ENCODE measurements at places on chromosomes 12 and 14.
A peak's percentile ranks its signal among the peaks of the same experiment; 100 is the strongest.

GRCh38 chr14:27557445-27557844, 959.6 kb upstream of the NOVA1 start:
- DNase-seq: no peak

- DNase-seq: no peak
Measured at GRCh38 chr12:88237954-88238353, 95.8 kb downstream of the TMTC3 start.

DNA sequence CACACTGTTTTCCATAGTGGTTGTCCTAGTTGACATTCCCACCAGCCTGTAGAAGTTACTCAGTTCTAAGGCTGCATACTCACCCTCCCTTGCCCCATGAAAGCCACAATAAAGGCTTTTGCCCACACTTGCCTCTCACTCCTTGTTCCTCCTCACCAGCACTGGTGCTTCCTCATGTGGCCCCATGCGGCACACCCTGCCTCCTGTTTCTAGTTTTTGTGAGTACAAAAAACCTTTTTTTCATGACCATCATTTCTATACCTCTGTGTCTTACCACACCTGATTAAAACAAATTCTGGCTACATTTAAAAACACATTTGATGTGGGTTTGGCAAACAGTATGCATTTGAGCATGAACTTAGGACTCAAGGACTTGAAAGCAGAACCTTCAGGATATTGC, 40.7 kb upstream of the RIN3 start:
- DNase-seq: no peak

GRCh38 chr12:70607107-70607506, 30.1 kb downstream of the PTPRB start:
- no peak for DNase-seq

- DNase-seq: no peak
Measured at GRCh38 chr12:109737631-109738030, 24.0 kb downstream of the FAM222A start.

- DNase-seq: no peak
Measured at GRCh38 chr12:8675591-8676036, 13.0 kb upstream of the MFAP5 start.

GRCh38 chr12:101439236-101439635, 31.7 kb upstream of the ARL1 start:
- no peak for DNase-seq

GRCh38 chr12:95440401-95440800, 33.6 kb upstream of the METAP2 start:
- DNase-seq: no peak

DNA sequence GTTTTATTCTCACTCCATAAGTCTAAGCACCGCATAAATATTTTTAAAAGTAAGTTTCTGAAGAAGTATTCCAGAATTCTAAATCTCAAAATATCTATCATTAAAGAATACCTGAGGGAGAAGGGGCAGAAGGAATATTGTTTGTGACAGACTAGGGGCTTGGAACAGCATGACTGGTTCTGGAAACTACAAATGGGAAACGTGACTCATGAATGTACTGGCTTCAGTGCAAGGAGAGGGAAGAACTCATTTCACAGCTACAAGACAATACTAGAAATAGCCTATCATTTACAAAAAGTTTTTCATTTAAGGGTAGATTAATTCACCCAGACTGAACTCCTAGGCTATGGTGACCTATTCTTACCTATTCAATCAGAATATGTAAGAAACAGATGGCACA, 121.3 kb downstream of the SLC25A21 start:
- no peak for DNase-seq

GRCh38 chr14:95494456-95494855, 22.0 kb downstream of the SYNE3 start:
- no peak for DNase-seq

- no peak for DNase-seq
Measured at GRCh38 chr12:89432396-89432795, 80.1 kb upstream of the DUSP6 start.

DNA sequence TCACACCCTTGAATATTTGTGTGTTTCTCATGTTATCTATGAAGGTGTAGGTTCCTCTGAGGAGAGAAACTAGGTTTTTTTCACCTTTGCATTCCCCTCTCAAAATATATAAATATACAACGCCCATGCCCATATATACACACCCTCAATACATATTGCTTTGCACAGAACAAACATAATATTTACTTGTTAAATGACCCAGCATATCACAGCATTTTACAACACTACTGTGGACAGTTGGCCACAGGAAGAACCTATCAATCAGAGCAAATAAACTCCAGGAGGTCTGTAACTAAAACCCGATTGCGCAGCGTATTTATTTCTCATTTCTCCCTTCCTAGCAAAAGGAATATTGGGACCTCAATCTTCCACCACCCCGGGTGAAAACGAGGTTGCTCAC, 196.0 kb downstream of the SLC5A8 start:
- no peak for DNase-seq

- DNase-seq: no peak
Measured at GRCh38 chr12:4213471-4213870, 60.1 kb upstream of the CCND2 start.

DNA sequence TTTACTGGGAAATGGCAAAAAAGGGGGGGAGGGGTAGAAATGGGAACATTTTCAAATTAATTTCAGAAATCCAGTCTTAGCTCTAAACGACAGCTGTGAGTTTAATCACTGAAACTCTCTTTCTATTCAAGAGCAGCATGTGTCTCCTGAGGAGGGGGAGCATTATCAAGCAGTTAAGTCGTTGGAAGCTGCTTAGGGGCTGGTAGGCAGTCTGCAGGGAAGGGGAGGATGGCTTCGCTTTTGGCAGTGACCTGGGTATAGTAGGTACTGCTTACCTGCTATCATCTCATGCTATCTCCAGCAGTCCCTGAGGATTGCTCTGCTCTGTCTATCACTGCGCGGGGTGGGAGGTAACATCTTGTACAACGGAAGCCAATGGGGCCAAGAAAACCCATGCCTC, 567.4 kb downstream of the NRXN3 start:
- no peak for DNase-seq

DNA sequence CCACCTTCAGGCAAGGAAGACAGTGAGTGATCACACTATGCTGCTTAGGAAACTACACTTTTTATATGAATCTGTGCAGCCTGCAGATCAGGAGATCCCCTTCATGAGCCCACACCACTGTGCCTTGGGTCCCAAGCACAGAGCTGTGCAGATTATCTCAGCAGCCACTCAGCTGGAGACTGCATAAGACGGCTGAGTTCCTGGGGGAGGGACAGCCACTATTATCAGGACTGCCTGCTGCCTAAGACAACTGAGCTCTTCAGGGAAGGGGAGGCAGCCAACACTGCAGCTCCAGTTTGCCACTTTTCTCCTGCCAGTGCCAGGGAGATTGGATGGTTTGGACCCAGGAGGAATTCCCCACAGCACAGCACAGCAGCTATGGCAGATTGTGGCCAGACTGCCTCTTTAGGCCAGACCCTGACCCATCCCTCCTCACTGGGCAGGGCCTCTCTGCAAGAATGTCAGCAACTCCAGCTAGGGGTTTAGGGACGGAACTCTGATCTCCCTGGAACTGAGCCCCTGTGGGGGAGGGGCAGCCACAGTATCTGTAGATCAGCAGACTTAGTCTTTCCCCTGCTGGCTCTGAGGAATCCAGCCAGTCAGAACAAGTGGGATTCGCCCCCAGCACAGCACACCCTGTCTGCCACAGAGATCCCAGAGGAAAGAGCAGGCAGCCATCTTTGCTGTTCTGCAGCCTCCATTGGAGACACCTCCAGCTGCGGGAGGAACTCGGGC, 141.3 kb downstream of the KLHL28 start:
- no peak for DNase-seq

DNA sequence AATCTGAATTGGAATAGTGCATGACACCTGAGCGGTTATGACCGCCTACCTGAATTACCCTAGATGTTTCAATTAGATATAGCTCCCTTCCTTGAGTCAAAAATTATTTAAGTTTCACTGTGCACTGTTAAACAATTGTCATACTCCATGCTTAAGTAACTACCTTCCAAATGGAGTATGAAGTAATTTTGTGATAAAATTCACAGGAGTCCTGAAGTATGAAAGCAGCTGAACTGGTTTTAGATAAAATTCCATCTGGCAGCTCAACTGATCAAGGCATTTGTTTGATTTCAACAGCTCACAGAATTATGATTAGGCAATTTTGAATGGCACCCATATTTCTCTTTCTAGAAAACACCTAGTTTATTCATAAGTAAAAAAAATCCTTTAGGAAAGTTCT, 19.5 kb downstream of the PRICKLE1 start:
- no peak for DNase-seq

GRCh38 chr12:91173124-91173523, 9.5 kb downstream of the DCN start:
- DNase-seq: no peak

DNA sequence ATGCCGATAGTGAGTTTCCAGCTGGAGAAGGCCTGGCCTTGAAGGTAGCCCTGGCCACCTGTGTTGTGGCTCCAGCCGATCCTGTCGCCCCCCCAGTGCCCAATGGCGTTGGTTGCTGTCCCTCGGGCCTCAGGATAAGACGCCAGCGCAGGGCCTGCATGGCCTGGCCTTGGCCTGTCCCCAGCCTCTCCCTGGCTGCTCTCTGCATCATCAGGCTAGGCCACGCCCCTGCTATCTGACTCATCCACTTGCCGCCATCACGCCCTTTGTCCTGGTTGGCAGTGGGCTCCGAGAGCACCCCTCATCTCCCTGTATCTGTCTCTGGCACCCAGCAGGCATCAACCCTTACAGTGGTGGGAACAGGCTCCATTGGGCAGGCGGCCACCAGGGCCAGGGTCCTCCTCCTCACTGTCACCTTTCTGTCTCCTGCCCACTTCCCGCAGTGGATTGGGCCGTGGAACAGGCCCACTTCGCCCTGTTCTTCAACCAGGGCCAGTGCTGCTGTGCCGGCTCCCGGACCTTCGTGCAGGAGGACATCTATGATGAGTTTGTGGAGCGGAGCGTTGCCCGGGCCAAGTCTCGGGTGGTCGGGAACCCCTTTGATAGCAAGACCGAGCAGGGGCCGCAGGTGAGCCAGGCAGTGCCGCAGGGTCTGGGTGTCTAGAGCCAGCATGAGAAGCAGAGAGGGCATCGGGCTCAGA, 25.6 kb downstream of the ALDH2 start:
- DNase-seq: no peak

- DNase-seq: no peak
Measured at GRCh38 chr12:8054816-8055215, 11.3 kb downstream of the C3AR1 start.

DNA sequence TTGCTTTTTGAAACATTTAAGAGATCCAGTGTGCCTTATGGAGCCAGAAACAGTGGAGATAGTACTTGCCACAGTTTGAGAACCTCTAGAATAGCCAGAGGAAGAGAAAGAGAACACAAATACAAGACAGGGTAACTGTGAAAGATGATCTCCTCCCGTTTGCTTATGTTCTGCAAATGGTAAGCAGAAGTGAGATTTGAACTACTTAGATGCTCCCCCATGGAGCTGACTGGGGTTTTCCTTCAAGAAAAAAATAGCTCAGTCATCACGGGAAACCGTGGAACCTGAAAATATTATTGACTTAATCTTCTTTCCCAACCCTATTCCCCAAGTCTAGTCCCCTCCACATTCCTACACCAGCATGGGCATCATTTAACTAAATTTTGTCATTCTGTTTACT, 87.1 kb downstream of the KIF21A start:
- no peak for DNase-seq

DNA sequence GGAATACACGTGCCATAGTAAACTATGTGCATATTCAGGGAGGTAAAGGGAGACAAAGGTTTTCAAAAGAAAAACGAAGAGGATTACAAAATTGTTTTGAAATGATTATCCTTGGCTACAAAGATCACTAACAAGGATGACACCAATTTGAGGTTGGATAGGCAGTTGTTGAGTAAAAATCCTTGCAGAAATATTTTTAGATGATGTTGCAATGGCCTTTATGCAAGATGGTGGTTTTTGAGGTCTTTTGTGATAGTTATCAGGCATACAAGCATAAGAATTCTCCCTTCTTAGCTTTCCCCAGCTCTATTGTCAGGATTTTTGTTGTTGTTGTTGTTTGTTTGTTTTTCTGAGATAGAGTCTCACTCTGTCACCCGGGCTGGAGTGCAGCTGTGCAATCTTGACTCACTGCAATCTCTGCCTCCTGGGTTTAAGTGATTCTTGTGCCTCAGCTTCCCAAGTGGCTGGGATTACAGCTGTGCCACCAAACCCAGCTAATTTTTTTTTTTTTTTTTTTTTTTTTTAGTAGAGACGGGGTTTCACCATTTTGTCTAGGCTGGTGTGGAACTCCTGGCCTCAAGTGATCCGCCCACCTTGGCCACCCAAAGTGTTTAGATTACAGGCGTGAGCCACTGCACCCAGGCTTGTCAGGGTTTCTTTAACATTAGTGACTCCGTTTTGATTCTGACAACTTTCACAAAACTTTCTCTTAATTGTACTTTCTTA, 7.8 kb downstream of the RNASE1 start:
- DNase-seq: no peak

- no peak for DNase-seq
Measured at GRCh38 chr12:14280921-14281320, 84.6 kb upstream of the ATF7IP start.

GRCh38 chr12:52063981-52064649, 5.7 kb upstream of the ATG101 start:
- no peak for DNase-seq

DNA sequence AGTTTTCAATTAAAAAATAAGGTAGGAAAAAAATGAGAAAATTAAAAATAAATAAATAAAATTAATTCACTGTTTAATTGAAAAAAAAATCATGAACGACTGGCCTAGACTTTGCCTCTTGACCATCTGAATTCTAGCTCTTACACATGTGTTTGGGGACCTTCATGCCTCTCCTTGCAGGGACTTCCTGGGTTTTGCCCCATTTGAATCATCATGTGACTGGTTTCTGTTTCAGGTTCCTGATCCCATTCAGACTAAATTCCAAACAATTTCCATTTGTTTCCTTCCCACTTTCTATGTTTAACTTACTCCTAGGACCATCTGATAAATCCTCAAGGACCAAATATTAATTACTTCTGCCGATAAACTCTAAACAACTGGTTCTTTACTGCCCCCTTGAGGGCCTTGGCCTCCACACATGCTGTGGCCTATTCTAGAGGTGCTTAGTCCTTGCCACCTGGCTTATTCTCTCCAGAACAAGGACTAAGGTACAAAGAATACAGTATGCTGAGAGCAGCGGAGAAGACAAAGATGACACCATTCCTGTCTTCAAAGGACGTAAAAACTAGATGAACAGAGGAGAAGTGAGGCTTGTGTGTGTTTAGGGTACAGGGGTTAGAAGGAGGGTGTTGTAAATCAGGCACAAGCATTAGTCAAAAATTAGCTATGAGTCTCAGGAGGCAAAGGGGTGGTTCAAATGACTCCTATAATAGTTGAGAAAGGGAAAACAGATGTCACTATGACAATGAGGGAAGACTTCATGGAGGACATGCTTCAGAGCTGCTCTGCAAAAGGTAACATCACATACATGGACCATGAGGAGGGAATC, 125.8 kb upstream of the AVPR1A start:
- DNase-seq: peak; percentile 54

GRCh38 chr12:94670075-94670474, 19.7 kb upstream of the TMCC3 start:
- no peak for DNase-seq

DNA sequence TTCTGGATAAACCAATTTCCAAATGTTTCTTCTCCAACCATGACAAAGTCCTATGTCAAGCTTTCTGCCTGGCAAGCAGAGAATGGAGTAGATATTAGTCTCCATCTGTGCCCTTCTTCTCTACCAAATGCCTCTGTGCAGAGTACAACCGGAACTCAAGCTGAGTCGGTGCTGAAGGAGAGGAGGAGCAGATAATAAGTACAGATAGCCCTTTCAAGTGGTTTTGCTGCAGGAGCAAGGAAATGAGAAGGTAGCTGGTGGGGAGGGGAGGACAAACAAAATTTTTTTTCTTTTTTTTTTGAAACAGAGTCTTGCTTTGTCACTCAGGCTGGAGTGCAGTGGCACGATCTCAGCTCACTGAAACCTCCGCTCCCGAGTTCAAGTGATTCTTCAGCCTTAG, 14.2 kb upstream of the HELB start:
- DNase-seq: no peak

All from NCI-H774 (cell line).